Esophagus muscularis mucosa (tissue), 4 donors: ENCODE measurements at places on chromosomes 2 and 18.

DNA sequence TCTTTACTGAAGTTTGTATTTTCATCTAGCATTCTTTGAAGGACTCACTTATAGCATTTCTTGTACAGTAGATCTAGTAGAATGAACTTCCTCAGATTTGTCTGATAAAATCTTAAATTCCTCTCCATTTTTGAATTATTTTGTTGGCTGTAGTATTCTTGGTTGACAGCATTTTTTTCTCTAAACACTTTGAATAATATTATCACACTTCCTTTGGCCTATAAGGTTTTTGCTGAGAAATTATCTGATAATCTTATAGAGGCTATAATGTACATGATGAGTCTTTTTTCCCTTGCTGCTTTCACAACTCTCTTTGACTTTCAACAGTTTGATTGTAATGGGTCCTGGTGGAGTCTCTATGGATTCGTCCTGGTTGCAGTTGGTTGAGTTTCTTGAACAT, 169.5 kb downstream of the NOL4 start:
- DNase-seq: no peak

GRCh38 chr2:25168256-25169072, at the start of gene POMC:
Gene POMC, minus strand, starts transcription at chr2:25168580. Its CDS starts 3,808 bp downstream, at chr2:25164772.
- DNase-seq: no peak

- no peak for DNase-seq
These were observed 24.1 kb downstream of the USP40 start for GRCh38 chr2:233542507-233542906.

DNA sequence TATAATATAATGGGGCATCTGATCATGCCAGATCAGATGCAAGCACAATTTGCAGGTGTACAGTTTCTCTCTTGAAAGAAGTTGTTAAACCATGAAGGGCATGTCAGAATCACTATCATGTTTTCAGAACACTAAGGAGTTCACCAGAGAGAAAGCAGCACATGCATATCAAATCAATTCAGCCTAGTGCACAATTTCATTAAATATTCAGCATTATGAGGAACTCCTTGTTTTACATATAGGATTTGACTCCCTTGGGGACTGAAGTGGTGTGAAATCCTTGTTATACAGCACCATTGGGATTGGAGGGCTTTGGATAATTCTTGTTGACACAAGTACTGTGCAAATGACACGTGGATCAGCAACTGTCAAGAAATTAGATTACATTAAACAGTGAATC, 562.1 kb upstream of the KLHL29 start:
- no peak for DNase-seq

GRCh38 chr18:25250474-25250851, 101.5 kb downstream of the ZNF521 start:
- DNase-seq: no peak

DNA sequence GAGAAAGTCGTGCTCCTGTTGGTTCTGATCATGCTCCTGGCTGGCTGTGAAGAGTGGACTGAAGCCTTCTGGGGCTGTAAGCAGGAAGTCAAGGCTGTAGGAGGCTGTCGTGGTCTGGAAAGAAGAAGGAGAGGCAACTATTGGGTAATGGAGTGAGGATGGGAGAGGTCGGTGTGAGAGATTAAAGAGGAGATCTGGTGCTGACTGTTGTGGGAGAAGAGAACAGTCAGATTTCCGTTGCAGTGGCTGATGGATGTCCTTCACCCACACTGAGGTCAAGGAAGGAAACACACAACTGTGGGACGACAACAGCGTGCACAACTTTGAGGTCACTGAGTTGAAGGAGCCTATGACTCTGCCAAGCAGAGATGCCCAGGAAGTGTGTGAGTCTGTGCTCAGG, 2.8 kb upstream of the PSMD1 start:
- DNase-seq: no peak

- DNase-seq: no peak
These were observed 39.7 kb downstream of the HS6ST1 start for GRCh38 chr2:128279009-128279408.
